ENCODE measurements at places on chromosomes 3 and 15.

GRCh38 chr3:170746175-170746942 is 123.6 kb downstream of the RPL22L1 start:
- no peak for DNase-seq

- no peak for DNase-seq
Measured at GRCh38 chr3:77655396-77655795, 615.5 kb downstream of the ROBO2 start.

- DNase-seq, result no peak
Measured at GRCh38 chr15:96733721-96734120, 403.2 kb downstream of the NR2F2 start.

- no peak for DNase-seq
Measured at GRCh38 chr3:25350725-25351114, 77.3 kb upstream of the RARB start.

DNA sequence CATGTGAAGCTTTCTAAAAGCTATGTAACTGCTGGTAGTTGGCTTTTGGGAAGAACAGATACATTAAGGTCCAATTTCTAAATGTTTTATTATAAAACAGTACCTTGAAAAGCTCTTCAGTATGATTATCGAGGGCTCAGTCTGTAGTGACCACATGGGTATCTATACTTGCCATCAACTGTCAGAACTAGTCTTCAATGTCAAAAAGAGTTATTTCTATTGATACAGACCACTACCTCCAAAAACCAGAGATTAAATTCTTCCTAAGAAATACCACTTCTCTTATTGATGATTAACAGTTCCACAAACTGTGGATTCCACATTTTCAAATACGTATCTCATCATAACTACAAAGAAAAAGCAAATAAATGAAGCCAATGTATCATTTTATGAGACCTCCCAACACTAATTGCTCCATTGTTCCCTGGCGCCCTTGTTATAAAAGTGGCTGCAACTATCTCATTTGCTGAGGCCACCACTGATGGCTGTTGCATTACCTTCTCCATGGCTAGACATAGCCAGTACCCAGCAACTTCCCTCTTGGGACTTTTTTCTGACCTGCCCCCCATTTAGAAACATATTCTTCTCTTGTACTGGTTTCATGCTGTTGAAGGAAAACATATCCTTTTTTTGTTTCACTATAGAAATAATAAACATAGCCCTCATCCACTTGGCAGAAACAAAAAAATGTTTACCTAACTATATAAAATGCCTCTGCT is 33.9 kb upstream of the MBNL1 start:
- no peak for DNase-seq

DNA sequence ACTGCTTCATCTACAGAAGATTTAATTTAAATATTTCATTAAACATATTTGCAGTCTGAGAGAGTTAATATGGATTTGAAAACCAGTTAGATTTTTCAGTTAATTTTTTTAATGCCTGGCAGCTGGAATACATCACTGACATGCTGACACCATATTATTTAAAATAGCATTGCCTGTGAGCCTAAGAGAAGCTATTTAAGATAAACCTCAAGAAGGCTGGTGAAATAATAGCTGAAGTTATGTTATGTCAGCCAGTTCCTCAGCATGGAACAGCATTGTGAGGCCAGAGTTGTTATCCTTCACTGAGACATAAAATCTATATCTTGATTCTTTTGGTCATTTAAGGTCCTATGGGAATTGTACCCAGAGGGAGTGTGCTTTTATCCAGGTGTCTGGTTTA is 705.2 kb downstream of the NAALADL2 start:
- no peak for DNase-seq

DNA sequence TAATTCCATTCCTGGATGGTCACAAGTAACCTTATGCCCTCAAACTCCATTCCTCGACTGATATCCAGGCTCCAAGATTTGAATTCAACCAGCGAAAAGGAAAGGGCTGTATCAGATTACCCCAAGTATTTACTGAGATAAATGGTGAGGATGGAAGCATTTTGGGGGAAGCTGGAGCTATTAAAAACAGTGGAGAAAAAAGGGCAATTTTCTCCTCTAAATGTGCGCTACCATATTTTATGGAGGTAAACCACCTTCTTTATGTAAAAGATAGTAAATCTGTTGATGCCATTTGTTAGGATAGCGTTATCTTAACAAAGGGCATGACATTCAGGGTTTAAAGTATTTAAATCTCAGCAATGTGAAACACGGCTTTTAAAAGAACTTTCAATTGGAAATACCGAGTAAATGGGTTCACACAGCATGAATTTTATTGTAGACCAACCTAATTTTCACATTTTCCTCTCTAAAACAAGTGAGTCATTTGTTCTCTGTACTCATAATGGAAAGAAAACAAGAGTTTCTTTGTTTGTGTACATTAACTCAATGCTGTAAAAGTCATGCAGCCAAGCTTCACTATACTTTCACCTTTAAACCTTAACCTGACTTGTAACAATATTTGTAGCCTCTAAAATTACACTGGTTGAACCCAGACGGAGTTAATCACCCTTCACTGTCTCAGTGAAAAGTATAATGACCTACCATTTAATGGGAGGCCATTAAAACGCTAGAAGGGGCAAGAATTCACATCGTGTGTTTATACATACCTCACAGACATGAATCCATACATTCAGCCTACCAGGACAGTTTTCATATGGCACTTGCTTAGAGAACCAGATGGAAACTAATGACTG is 773.4 kb downstream of the ROBO1 start:
- no peak for DNase-seq

- no peak for DNase-seq
Measured at GRCh38 chr3:116338713-116339112, 106.6 kb downstream of the LSAMP start.

- DNase-seq, result no peak
Measured at GRCh38 chr15:51708013-51708412, 26.7 kb downstream of the SCG3 start.

DNA sequence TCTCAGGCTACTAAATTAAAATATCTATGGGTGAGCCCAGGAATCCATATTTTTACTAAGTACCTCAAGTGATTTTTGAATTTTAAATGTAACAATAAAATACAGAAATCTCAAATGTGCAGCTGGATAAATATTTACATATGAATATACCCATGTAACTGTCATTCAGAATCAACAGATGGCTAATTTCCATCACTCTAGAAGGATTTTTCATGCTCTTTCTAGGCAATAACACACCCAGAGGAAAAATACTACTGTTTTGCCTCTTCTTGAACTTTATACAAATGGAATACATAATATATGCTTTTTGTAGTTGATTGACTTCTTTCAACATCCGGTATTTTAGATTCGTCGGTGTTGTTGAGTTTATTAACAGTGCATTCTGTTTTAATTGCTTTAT is 601.3 kb upstream of the NECTIN3 start:
- no peak for DNase-seq

DNA sequence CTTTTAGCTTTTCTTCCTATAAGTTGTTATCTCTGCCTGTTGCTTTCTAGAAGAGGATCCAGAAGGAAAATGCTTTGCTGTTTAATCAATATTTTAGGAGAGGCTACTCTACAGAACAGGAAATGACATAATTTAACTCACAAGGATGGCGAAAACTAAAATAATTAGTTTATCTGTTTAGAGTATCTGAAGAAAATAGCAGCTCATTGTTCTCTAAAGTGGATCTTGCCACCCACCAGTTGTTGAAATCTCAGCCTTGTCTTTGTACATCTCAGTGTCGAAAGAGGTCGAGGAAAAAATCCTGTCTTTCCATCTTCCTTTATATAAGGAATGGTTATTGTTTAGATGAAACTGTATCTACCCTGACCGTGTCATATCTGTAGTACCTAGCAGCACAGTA is 126.6 kb downstream of the ZNF609 start:
- no peak for DNase-seq

Data from Calu3 (cell line).